ENCODE measurements at places on chromosomes 4 and X.

DNA sequence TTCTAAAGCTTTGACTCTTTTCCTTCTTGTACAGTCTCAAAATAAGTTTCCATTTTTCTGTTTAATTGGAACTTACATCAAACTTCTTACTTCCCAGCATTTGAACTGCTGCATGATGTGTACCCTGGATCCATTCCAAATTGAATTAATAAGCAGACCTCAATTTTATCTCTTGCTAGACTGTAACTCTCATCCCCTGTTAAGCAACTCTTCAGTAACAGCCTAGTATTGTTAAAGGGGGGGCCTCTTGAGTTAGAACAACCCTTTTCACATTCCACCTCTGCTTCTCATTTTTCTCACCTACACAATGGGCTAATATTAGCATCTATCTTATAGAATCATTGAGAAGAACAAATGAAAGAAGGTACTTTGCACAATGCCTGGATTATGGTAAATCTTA, 169.4 kb downstream of the IL1RAPL1 start:
- DNase-seq, result no peak

- no peak for DNase-seq
These were observed 2.8 kb downstream of the FIP1L1 start for GRCh38 chr4:53380221-53380620.

DNA sequence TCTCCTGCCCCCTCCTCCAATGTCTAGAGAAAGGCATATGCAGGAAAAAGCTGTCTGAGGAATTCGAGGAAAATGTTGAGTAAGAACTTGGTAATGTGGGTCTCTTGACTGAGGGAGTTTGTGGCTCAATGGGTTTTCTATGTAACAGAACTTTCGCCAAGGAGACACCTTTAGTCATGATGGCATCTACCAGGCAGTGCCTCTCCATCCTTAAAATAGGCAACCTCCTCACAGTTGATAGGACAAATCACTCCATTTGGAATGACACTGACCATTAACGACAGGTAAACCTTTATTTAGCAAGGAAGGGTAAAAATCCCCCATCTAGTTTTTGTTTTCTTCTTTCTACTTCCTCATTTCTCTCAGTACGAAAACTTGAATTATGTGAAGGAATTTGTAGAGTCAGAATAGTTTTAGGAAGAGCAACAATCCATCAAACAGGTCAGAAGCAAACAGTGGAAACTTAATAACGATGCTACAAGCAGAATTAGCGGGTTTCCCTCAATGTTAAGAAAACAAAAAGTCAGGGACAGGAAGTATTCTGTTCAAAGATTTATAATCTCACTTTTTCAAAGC, 2.7 kb downstream of the GSX2 start:
- no peak for DNase-seq

- no peak for DNase-seq
These were observed 81.7 kb downstream of the SNCA start for GRCh38 chr4:89755220-89755619.

DNA sequence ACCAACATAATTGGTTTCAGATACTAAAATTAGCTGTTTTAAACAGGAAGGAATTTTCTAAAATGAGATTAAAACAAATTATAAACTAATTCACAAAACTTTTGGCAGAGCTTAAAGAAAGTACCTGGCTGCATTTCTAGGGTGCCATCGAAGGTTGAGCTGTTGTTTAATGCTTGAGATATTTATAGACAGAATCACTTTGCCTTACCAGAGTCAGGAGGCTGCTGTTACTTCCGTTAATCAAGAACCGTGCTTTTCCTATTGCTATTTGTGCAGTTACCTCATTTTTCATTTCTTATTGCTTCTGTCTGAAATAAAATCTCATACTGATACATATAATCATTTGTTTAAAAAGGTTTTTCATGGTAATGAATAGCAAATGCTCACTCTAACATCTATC, 242.9 kb downstream of the TECRL start:
- no peak for DNase-seq

DNA sequence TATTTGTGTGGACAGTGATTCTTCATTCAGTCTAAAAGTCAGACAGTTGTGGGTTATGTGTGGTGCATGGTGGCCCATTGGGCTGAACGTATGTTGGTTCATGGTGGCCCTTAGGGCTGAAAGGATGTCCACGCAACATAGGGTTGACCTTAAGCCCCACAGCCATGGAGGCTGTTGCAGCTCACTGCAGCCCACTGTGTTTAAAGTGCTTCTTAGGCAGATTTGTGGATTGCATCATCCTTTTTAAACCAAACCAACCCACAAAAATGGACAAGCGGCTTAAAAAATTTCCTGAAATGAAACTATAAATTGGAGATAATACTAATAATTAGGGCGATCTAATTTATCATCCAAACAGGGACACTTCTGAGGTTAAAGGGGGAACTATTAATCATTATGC, 219.0 kb upstream of the GATB start:
- DNase-seq, result no peak

- DNase-seq, result no peak
These were observed 21.0 kb downstream of the JAKMIP1 start for GRCh38 chr4:6179362-6179761.

DNA sequence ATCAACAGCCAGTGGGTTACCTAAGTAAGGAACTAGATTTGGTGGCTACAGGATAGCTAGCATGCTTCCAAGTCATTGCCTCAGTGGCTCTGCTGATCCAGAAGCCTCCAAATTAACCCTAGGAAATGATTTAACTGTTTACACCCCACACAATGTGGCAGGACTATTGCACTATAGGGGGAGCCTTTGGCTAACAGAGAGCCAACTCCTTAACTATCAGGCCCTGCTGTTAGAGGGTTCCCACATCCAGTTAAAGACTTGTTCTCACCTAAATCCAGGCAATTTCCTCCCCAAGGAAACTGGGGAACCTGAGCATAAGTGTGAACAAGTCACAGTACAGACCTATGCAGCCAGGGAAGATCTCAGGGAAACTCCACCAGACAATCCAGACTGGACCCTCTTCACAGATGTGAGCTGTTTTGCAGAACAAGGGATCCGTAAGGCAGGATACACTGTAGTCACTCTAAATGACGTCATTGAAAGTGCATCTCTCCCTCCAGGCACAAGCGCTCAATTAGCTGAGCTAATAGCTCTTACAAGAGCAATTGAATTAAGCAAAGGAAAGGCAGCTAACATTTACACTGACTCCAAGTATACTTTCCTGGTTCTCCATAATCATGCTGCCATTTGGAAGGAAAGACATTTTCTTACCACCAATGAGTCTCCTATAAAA, 185.3 kb upstream of the SPOCK3 start:
- DNase-seq, result no peak

GRCh38 chrX:18146954-18147353, 73.7 kb downstream of the BEND2 start:
- DNase-seq, result no peak

GRCh38 chrX:68199062-68199848, 234.0 kb downstream of the OPHN1 start:
- no peak for DNase-seq

DNA sequence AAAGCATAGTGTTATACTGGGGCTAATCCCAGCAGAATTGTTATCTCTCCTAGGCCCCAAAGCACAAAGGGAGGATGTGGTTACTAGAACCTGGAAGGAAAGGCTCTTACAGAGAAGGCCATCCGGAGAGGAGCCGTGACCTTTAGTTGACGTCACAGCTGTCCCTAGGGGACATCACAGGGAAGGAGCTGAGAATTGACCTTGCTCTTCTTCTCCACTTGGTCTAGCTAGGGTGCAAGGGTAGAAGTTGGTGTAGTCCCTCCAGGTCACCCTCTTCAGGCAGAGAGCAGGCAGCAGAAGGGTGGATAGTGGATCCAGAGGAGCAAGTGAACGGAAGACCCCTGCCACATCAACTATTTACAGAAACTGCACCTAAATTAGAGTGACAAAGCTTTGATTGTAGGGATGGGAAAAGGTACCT, 22.8 kb upstream of the FGF2 start:
- DNase-seq, result no peak

DNA sequence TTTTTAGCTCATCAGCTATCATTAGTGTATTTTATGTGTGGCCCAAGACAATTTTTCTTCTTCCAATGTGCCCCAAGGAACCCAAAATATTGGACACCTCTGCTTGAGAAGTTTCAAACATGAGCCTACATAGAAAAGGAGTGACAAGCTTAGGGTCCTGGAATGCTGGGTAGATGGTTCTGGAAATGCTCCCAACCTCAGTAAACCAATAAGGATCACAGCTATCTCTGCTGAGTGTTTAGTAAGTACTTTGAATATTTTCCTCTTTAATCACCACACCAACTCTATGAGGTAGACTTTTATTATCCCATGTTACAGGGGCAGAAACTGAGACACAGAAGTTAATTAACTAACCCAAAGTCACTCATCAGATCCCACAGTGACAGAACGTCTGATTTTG, 164.9 kb upstream of the KLF3 start:
- DNase-seq, result no peak

- no peak for DNase-seq
These were observed 279.6 kb downstream of the PDGFC start for GRCh38 chr4:156692016-156692415.

DNA sequence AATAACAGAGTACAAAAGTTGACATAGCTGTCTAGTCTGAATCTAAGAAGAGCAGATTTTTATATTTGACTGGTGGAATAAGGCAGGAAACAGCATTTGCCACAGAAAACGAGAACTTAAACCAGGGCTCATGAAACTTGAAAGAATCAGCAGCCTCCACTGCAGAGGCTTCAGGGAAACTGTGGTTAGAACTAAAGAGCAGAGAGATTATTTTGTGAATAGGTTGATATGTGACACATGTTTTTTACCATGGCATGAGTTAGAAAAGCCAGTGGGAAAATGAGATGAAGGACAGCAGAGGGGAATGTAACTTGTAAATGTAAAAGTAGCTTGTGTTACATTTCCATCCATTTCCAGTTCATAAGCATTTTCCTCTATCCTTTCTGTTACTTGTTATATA, 63.7 kb upstream of the CAMK2D start:
- DNase-seq, result no peak

GRCh38 chrX:78378476-78379115, 51.2 kb upstream of the CYSLTR1 start:
- no peak for DNase-seq

GRCh38 chr4:73864365-73864764, 4.8 kb upstream of the CXCL1 start:
- DNase-seq, result no peak

- no peak for DNase-seq
These were observed 51.9 kb upstream of the INTU start for GRCh38 chr4:127580891-127581290.

GRCh38 chrX:148582353-148582752, 81.9 kb downstream of the AFF2 start:
- no peak for DNase-seq

GRCh38 chr4:174561560-174561959, 39.3 kb upstream of the HPGD start:
- no peak for DNase-seq

- no peak for DNase-seq
These were observed 17.4 kb upstream of the PDCL2 start for GRCh38 chr4:55609393-55609866.

GRCh38 chr4:8269535-8270417, at the start of gene HTRA3:
Gene HTRA3, plus strand, starts transcription at chr4:8269754. Its CDS starts 215 bp downstream, at chr4:8269969.
- no peak for DNase-seq

DNA sequence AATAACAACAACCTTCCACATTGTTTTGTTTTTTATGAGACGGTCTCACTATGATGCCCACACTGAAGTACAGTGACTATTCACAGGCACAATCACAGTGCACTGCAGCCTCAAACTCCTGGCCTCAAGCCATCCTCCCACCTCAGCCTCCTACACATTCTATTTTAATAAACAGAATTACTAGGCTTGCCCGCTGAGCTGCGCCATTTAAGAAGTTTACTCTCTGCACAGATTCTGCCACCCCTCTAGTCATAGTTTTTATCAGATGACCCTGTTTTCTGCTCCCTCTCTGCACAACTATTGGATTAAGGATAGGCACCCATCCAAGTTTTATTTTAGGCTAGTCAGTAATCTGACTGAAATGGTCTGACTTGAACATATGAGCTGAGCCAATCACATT, 11.3 kb upstream of the COX18 start:
- no peak for DNase-seq

DNA sequence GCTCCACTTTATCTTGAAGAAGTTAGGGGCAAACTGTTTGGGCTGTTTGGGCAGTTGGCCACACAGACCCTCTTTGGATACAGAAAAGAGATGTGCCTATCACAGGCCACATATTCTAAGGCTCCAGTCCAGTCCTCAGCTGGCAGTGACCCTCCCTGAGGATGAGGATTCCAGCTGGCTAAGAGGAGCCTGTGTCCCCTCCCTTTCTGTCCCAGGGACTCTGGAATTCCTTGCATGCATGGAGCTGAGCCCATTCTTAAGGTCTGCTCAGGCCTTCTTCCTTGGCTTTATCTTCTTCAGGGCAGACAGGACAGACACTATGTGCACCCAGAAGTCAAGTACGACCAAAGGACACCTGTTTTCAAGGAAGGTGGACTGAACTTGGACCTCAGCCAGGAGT, 23.8 kb upstream of the GK2 start:
- no peak for DNase-seq

DNA sequence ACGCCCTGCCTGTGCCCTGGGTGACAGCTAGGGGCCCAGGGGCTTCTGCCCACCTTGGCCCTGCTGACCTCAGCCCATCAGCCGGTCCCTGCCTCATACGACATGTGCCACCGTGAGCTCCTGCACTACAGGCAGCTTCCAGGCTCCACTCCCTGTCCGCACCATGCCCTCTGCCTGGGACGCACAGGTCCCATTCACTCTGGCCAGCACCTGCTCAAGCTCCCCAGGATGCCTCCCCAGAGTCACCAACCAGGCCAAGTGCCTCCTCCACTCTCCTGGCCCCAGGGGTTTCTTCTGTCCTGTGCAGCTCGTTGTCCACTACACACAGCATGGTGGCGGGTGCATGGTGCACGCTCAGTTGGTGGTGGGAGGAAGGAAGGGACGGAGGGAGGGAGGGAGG, 20.2 kb upstream of the MRFAP1 start:
- DNase-seq, result no peak

GRCh38 chr4:8188743-8189550, 10.1 kb upstream of the SH3TC1 start:
- no peak for DNase-seq

DNA sequence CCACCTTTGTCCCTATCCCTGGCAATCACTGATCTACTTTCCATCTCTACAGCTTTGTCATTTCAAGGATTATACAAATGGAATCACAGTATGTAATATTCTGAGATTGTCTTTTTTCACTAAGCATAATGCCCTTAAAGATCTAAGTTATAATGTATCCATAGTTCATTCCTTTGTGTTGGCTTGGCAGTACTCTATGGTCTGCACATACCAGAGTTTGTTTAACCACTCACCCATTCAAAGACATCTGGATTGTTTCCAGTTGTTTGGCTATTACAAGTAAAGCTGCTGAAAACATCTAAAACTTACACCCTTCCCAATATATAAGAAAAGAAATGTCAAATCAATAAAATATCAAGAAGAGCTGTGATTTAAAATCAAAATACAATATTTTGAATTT, 26.0 kb upstream of the AWAT1 start:
- DNase-seq, result no peak

- DNase-seq, result no peak
These were observed 425.1 kb downstream of the RAB28 start for GRCh38 chr4:13059019-13059418.

DNA sequence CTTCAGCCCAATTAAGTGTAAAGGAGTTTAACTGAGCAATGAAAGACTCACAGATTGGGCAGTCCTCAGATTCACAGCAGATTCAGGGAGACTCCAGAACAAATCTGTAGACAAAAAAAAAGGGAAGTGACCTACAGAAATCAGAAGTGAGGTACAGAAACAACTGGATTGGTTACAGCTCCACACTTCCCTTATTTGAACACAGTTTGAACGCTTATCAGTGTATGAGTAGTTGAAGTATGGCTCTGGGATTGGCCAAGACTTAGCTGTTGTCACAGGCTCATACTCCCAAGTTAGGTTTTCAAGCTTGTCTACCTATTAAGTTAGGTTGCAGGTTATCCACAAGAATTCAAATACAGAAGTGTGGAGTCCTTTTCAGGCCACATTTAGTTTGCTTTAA, 112.4 kb upstream of the ELOVL6 start:
- DNase-seq, result no peak
